ENCODE measurements at places on chromosomes 1 and 21.

GRCh38 chr1:20936621-20937020, 149.5 kb upstream of the HP1BP3 start:
- DNase-seq, result no peak

DNA sequence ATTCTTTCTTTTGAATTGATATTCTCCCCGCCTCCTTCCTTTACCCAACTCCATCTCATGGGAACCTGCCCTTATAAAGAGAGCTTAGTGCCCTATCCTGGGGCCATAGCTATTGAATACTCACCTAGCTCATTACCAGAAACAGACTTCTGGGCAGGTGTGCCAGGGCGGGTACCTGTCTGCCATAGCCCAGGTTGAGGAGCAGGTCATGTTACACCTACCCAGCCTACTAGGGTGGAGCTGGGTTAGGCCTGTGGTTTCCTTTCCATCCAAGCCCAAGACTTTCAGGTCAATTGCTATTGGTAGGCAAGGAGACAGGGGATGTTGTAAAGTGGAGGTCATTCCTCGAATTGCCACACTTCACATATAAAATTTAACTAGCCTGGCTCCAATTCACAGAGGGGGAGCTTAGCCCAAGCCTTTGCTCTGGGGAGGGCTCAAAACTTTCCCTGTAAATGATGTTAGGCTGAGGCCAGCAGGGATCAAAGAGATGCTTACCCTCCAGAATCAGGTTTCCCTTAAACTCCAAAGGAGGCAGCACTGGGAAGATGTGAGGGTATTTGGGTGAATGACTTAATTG, 87.1 kb upstream of the IPO9 start:
- DNase-seq, result no peak

DNA sequence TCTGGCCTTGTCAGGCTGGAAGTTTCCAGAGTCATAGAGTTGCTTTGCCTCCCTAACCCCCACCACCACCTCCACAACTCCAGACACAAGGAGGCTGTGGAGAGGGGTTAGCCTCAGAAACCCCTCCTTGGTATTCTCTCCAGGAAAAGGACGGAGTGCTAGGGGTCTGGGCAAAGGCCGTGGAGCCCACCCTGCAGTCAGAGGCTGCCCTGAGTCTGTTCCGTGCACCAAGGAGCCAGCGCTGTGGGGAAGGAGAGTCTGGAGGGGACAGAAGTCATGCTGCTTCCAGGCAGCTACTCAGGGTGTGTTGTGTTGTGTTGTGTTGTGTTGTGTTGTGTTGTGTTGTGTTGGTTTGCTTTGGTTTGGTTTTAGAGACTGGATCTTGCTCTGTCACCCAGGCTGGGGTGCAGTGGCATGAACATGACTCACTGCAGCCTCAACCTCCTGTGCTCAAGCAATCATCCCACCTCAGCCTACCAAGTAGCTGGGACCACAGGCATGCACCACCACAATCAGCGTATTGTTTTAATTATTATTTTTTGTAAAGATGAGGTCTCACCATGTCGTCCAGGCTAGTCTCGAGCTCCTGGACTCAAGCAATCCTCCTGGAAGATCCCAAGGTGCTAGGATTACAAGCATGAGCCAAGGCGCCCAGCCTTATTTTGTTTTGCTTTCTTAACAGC, 122.2 kb upstream of the TMEM51 start:
- DNase-seq, result no peak

DNA sequence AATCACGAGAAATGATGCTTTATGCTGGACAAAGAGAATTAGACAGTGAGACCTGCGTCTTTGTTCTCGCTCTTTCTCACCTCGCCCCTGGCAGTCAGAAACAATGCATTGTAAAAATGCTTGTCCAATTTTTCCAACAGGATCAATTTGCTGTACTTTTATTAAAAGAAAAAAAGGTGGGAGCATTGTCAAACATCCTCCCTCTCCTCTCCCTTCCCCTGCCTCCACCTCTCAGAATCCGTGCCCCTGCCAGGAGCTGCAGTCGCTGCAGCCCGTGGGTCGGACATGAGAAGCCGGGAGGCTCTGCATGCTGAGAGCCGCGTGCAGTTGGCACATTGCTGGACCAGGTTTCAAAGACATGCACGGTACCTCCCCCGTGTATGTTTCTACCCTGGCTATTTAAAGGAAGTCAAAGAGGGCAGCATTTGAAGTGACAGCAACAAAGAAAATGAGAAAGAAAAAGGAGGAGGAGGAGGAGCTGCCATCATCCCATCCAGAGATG, 161.0 kb upstream of the KAZN start:
- DNase-seq, result peak; percentile 16

- no peak for DNase-seq
Observed at GRCh38 chr1:237983496-237983895, 92.8 kb upstream of the ZP4 start.

- no peak for DNase-seq
Observed at GRCh38 chr1:36966242-36966641, 68.1 kb downstream of the GRIK3 start.

- DNase-seq, result no peak
Observed at GRCh38 chr1:87594736-87595383, 266.2 kb downstream of the LMO4 start.

DNA sequence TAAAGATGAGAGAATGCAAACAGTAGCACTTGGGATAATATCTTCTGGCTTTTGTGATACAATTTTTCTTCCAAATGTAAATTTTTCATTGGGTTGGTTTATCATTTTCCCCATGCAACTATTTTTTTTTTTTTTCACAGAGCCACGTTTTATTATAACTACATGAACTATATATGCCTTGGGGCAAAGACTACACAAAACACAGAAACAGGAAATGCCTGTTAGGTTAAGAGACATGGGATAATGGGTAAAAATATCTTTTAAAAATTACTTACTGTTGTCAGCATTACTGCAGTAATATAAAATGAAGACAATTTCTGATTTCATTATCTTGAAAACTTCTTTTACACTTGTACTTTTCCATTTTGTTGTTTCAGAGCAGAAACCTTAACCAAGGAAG, 74.6 kb downstream of the DISP1 start:
- DNase-seq, result no peak

GRCh38 chr1:64483731-64484414, 13.9 kb downstream of the CACHD1 start:
- DNase-seq, result no peak

GRCh38 chr21:45556645-45557615, 14.7 kb upstream of the SLC19A1 start:
- DNase-seq, result no peak

- no peak for DNase-seq
Observed at GRCh38 chr1:21761052-21761451, 21.9 kb downstream of the USP48 start.

DNA sequence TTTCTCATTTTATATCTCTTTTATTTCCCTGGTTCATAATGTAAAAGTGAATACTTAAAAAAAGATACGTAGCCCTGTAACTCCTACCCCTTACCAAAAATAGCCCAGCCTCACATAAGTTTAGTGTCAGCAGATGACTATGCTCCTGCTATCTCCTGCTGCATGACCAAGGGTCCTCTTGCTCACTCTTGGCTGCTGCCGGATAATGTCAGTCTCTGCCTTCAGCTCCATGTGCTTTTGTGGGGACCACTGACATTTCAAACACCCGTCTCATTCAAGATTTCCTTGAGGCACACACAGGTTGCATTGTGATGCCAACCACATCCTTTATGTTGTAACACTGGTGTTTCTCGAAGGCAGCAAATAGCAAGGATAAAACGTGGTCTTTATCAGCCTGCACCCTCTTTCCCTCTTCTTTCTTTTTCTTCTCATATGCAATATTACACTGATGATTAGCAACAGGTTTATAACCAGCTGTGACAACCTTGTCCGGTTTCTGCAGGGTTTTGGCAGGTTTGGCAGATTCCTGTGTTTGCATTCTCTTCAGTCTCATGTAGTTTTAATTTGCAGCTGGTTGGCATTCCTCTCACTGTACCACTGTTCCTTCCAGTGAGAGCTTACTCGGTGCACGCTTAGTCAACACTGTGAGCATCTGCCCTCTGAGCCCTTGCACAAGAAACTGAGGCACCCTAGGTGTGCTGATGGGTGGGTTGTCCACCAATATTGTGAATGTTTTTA, 62.2 kb downstream of the ZNF684 start:
- DNase-seq, result no peak

DNA sequence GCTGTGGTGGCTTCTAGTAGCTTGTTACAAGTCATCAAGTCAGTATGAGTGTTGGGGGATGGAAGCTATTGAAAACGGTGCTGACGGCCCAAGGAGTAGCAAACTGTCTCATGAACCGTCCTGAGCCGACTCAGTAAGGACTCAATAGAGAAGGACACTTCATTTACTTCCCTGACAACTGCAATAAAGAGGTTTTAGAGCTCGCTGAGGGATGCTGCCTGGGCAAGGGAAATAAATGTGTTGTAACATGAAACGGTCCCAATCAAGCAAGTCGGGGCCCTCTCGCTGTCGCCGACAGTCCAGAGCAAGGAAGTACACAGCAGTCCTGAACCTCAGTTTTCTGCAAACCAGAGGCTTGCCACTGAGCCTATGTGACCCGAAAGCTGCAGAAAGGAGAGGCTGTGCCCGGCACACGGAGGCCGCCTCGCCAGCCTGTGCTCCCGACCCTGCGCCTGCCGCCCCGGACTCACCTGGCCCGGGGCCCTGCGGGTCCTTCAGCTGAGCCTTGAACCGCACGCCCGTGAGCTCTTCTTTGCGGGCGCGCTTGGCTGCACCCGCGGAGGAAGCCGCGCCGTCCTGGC, 423 bp downstream of the URB1 start:
- DNase-seq, result no peak

- no peak for DNase-seq
Observed at GRCh38 chr1:89935235-89935634, 59.7 kb upstream of the ZNF326 start.

- DNase-seq, result peak; percentile 38
Observed at GRCh38 chr1:3539707-3540425, 71.4 kb downstream of the MEGF6 start.

GRCh38 chr1:107141491-107142126, 770 bp downstream of the NTNG1 start:
- no peak for DNase-seq

GRCh38 chr1:101520302-101520701, 283.5 kb downstream of the S1PR1 start:
- peak; percentile 62 for DNase-seq

- DNase-seq, result no peak
Observed at GRCh38 chr1:20449735-20450311, 36.2 kb downstream of the CAMK2N1 start.

GRCh38 chr1:28518745-28519341, 13.0 kb downstream of the RCC1 start:
- no peak for DNase-seq

DNA sequence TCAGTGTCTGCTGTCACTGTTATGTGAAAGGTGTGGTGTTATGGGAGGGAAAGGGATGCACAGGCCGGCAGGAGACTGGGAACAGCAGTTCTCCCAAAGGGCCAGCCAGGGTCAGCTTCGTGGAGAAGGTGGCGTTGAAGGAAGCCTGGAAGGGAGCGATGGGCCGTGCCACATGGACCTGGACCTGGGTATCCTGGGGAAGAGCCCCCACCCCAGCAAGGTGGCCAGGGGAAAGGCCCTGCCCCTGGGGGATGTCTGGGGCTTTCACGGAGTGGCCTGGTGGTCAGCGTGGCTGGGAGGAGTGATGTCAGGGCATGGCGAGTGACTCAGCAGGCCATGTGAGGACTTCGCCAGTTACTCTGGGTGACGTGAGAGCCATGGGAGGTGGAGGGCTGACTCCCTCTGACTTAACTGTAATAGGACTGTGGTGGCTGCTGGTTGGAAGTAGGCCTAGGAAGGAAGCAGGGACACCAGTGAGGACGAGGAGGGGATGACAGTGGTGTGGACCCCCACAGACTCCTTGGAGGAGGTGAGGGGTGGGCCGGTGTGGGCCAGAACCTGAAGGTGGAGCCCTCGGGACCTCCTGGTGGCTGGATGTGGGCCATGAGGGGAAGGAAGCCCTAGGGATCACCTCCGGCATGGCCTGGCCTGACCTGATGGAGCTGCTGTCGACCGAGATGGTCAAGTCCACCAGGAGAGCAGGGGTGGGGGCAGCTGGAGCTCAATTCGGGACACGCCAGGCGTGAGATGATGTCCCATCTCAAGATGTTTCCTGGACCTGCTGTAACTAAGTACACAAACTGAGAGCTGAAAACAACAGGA, 54.5 kb downstream of the BACE2 start:
- no peak for DNase-seq

DNA sequence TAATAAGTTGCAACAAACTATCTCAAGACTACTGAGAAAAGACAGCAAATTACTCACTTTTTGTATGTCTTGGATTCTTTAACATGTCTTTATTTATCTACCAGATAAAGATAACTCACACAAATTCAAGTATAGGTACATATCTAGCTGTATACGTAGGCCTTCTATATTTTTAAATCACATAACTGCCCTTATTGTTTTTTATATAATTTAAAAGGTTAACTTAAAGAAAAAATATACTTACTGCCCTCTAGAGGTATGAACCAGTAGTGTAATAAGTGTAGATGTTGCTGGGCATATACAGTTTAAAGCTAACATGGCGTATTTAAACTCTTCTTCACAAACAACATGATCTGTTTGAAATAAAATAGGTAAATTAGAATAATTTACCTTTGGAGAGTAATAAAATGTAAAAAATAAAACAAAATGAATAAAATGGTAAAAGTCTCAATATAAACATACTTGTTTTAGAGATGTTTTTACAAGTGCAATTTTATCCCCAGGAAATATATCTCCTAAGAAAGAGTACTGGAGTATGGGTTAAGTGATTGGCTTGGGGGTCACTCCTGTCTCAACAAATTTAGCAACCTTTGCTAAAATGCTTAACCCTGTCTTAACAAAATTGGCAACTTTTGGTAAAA, 235.2 kb downstream of the KCNT2 start:
- peak; percentile 5 for DNase-seq

DNA sequence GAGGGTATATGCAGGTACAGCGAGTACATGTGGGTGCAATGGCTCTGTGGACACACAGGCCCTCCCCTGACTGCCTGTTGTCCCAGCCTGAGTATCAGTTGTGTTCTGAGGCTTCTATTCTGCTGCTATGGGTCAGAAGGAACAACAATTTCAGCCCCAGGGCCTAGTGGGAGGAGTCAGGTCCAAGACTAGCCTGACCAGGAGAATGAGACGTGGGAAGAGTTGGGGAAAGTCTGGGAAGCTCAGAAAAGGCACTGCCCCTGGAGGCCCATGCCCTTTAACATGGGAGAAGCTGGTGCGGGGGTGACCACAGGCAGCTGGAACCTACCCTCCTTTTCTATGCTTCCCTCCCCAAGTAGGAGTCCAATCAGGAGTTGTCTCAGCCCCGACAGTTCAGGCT, 7.7 kb downstream of the IGSF8 start:
- DNase-seq, result no peak
